Muscle of back (tissue), 13 donors: ENCODE measurements at places on chromosomes 16 and 17. TPM values are rescaled to one million over a fixed set of nuclear protein-coding genes. Genes with fewer than 3 reads are reported as not detected.

TEX19 gene
- polyA plus RNA-seq, result 0.20 TPM

- DNase-seq, result no peak
These were observed 2.7 kb upstream of the LIMD2 start for GRCh38 chr17:63702721-63703015.

DNA sequence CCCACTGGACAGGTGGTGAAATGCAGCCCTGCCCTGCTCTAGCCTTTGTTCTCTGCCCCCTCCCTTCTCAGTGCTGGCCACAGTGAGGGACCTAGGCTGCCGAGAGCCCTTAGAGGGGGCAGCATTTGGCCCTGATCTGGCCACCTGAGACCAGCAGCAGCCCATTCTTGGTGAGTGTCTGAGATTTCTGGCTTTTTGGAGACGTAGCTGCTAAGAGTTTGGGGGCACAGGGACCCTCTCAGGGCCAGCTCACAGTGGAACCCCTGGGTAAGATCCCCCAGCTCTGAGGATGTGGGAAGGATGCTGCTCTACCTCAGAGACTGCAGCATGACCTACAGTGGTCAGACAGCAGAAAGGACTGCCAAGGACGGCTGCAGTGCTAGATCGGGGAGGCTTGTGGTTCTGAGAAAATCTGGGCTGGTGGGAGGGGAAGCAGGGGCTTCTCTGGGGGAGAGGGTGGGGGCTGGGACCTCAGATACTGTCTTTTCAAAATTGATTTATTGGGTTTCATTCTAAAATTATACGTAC is 13.3 kb downstream of the GRB7 start:
- DNase-seq, result no peak

KRTAP4-3 gene
- polyA plus RNA-seq, result not detected

GRCh38 chr16:88378836-88379693 is 3.7 kb upstream of the ZNF469 start:
- DNase-seq, result no peak

DNA sequence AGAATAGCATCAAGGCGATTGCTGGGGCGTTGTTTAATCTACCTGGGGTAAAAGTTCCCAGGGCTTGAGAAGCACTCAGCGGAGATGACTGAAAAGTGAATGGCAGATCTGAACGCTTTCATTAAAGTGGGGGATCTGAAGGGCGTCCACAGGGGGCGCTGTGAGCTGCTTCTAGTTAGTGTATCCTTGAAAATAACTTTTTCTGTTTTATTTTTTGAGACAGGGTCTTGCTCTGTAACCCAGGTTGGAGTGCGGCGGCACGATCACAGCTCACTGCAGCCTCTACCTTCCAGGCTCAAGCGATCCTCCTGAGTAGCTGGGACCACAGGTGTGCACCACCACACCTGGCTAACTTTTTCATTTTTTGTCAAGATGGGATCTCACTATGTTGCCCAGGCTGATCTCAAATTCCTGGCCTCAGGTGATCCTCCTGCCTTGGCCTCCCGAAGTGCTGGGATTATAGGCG is 360.4 kb downstream of the SEC14L1 start:
- DNase-seq, result no peak

- no peak for DNase-seq
These were observed 584 bp upstream of the TNRC6A start for GRCh38 chr16:24728891-24729242.

DNA sequence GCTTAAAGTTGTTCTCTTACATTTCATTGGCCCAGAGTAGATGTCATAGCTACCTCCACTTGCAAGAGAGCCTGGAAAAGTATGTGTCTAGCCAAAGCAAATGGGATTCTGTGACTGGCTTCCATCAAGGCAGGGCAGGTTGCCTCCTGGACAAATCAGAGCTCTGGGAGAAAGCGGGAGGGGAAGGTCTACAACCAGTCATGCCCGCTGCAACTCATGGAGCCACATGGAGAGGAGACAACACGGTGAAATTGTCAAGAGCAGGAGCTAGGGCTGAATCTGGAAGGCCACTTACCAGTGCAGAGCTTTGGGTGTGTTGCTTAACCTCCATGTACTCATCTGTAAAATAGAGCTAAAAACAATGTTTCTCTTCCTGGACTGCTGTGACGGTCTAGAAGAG is 83.8 kb downstream of the MARF1 start:
- no peak for DNase-seq

FAM171A2 gene
- 44.1 TPM for polyA plus RNA-seq

GRCh38 chr17:79089720-79090442 is 15.3 kb downstream of the ENGASE start:
- DNase-seq, result no peak

DNA sequence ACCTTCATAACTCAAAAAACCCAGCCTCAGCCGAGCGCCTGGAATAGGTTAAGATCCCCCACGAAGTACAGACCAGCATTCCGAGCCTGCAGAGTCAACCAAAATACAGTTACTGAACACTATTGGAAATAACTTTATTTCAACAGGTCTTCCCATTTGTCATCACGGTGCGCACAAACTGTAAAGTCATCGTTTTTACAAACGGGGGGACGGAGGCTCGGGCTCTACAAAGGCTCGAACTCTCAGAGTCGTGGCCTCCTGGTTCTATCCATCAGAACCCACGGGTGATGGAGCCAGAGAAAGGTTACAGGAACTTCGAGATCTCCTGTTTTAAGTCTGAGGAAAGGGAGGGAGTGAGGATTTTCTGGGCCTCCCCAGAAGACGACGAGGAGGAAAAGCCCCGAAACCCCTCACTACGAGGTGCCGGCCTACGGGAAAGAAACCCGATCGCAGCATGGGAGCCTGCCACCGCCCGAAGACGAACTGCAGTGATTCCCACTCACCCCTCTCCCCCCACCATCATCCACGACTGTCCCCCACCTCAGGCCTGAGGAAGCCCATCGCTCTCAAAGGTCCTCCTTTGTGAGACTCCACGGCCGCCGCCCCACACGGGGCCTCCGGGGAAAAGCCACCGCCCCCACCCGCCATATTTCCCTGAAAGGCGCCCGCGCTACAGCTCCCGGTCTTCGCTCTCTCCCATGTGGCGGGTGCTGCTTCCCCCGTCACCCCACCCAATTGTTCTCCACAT is 917 bp downstream of the YWHAE start:
- DNase-seq, result no peak
